Activated CD4-positive, alpha-beta memory T cell treated with anti-CD3 and anti-CD28 coated beads for 36 hours (primary cell): ENCODE measurements at places on chromosomes 3 and 15. TPM values are rescaled to one million over a fixed set of nuclear protein-coding genes. Genes with fewer than 3 reads are reported as not detected.

The GRAMD2A gene
- not detected for total RNA-seq

GRCh38 chr15:90497912-90498311, 31.8 kb upstream of the CRTC3 start:
- H3K27ac ChIP-seq = no peak overlapping the region
- H3K36me3 ChIP-seq = peaks cover 41% of the 10 kb centered on the region
- no peak overlapping the region for H3K4me3 ChIP-seq
- no peak for DNase-seq

The CHST14 gene
- total RNA-seq = 8.2 TPM

The HDC gene
- 0.55 TPM for total RNA-seq

The CCDC33 gene
- not detected for total RNA-seq

- no peaks in the 10 kb centered on the region for H3K36me3 ChIP-seq
- no peak for DNase-seq
- peaks cover 10% of the 10 kb centered on the region for H3K4me1 ChIP-seq
- peaks cover 14% of the 10 kb centered on the region for H3K27me3 ChIP-seq
Measured at GRCh38 chr3:93969997-93970396, 3.7 kb downstream of the PROS1 start.

DNA sequence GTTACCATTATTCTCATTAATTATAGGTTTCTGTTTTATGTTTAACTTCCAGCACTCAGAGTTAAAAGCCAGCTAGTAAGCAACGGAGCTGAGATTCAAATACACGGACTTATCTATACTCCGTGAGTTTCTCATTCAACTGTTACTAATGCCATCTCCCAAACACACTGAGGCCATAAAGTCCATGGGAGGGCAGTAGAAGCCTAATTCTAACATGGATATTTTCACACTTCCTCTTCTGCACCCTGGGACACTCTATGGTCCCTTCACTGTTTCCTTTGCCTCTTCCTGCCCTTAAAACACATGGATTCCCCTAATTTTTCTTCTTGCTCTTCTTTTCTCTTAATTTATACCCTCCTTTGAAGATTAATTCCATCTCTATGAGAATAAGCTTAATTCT, 245.0 kb downstream of the KLF13 start:
- H3K27me3 ChIP-seq = no peaks in the 10 kb centered on the region
- no peak overlapping the region for H3K27ac ChIP-seq

The FXR1 gene
- 165 TPM for total RNA-seq

GRCh38 chr3:127422663-127423375, 135.0 kb upstream of the PRR20G start:
- no peaks in the 10 kb centered on the region for H3K36me3 ChIP-seq
- H3K27ac ChIP-seq = no peak overlapping the region
- H3K27me3 ChIP-seq = peaks cover 23% of the 10 kb centered on the region
- no peak overlapping the region for H3K4me3 ChIP-seq
- H3K4me1 ChIP-seq = no peaks in the 10 kb centered on the region

- peaks cover 11% of the 10 kb centered on the region for H3K27me3 ChIP-seq
- no peaks in the 10 kb centered on the region for H3K36me3 ChIP-seq
- H3K4me3 ChIP-seq = no peak overlapping the region
- no peaks in the 10 kb centered on the region for H3K4me1 ChIP-seq
Measured at GRCh38 chr15:96312641-96313335, 17.7 kb upstream of the NR2F2 start.

DNA sequence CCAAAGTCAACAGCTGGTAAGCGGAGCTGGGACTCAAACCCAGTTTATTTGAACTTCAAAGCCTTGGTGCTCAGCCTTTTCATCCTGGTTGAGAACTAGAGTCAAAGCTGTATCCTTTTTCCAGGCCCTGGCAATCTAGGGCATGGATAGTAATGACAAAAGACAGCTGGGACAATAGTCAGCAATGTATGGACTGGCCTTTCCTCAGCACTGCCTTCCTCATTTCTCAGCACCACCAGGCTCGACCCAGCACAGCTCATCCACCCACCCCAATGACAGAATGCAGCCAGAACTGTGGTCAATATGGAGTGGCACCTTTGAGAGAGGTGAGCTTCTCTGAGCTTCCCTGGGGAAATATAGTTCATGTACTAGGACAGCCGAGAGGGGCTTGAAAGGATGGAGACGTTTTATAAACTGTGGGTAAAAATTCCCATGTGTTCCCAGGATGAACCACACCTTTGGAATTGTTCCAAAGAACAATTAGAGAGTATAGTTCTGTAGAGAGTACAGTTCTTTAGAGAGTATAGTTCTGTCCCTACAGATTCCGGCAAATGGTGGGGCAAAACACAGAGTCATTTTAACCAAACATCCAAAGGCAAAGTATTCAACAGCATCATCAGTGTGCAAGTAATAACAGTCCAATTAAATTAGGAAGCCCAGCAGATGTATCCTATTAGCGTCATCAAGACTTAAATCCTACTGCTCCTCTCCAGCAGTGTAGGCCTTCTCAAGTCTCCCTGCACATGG, 30.2 kb upstream of the IREB2 start:
- H3K4me1 ChIP-seq = no peaks in the 10 kb centered on the region
- peaks cover 4% of the 10 kb centered on the region for H3K27me3 ChIP-seq
- no peak overlapping the region for H3K27ac ChIP-seq
- no peaks in the 10 kb centered on the region for H3K36me3 ChIP-seq
- no peak for DNase-seq

DNA sequence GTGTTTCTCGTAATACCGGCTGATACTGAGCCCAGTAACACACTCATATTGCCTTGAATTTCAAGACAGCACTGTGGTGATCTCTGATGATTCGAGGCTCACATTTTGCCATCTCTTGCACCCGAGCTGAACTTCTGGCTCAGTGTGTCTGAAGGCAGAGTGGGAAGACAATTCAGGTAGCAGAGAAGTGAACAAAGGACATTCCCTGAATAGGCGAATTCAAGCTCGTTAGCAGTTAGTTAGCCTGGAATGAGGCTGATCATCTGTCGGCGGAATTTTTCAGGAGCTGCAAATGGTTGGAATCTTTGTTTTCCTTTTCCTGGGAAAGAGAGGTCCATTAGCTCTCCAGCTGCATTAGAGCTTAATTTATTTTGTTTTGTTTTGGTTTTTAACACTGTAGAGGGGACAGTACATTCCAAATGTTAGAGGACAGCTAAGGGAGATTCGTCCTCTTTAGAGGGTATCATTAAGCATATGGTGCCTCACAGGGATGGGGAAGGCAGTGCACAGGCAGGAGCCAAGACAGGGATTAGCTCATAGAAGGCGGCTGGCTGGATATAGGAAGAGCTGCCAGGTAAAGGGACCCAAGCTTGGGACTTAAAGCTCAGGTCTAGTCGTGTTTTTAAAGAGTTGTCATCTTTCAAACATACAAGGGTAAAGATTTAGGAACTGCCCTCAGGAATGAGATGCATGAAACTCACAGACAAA, 119.7 kb upstream of the DLG1 start:
- DNase-seq = no peak
- no peak overlapping the region for H3K4me3 ChIP-seq
- H3K27me3 ChIP-seq = peaks cover 7% of the 10 kb centered on the region
- H3K36me3 ChIP-seq = no peaks in the 10 kb centered on the region

The WDR48 gene
- 38.5 TPM for total RNA-seq

DNA sequence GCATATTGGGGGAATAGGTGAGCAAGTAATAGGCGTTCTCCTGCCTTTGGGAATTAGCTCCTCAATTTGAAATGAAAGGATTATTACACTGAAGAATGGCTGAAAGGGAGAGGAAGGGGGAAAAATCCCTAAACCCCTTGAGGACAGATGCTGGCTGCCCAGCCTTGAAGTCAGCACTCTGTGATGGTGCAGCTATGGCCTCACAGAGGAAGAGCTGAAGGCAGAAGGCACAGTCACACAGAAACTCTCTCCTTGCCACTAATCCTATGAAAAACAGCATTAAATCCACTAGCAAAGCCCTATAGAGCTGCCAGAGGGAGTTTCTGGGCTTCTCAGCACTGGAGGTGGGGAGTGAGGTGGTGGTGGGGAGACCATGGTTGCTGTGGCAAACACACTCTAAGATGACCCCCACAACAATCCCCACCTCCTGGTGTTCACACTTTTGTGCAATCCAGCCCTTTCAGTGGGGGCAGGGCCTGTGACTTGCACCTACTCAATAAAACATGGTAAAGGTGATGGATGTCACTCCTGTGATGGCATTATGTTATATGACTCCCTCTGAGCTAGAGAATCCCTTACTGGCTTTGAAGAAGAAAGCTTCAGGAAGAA, 101.2 kb downstream of the RFTN1 start:
- no peak overlapping the region for H3K4me3 ChIP-seq
- H3K27ac ChIP-seq = no peak overlapping the region
- H3K27me3 ChIP-seq = no peaks in the 10 kb centered on the region

GRCh38 chr3:48024401-48024800, 8.2 kb upstream of the MAP4 start:
- H3K4me3 ChIP-seq = no peak overlapping the region
- H3K4me1 ChIP-seq = peaks cover 18% of the 10 kb centered on the region
- peaks cover 3% of the 10 kb centered on the region for H3K36me3 ChIP-seq

DNA sequence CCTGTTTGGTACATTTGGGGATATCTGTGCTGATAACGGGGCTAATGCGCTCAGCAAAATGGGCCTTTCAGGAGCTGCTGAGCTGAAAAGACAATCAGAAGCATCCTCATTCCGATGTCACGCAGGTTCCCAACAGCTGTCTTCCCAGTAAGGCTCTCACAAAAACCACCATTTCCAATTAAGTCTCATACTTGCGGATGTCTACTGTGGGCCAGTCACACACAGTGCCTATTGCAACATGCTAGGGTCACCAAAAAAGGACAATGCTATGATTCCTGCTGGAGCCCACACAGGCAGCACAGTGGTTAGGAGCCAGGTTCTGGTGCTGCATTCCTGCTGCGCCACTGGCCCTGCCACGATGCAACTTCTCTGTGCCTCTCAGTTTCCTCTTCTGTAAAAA, 16.4 kb upstream of the LDHAL6B start:
- H3K4me3 ChIP-seq = no peak overlapping the region
- no peaks in the 10 kb centered on the region for H3K36me3 ChIP-seq
- no peaks in the 10 kb centered on the region for H3K4me1 ChIP-seq
- peaks cover 7% of the 10 kb centered on the region for H3K27me3 ChIP-seq

The ACP3 gene
- total RNA-seq = not detected

GRCh38 chr15:76217029-76217881, 94.0 kb downstream of the ETFA start:
- no peak overlapping the region for H3K27ac ChIP-seq
- no peak overlapping the region for H3K4me3 ChIP-seq
- no peaks in the 10 kb centered on the region for H3K4me1 ChIP-seq
- H3K27me3 ChIP-seq = no peaks in the 10 kb centered on the region
- H3K36me3 ChIP-seq = peaks cover 16% of the 10 kb centered on the region

DNA sequence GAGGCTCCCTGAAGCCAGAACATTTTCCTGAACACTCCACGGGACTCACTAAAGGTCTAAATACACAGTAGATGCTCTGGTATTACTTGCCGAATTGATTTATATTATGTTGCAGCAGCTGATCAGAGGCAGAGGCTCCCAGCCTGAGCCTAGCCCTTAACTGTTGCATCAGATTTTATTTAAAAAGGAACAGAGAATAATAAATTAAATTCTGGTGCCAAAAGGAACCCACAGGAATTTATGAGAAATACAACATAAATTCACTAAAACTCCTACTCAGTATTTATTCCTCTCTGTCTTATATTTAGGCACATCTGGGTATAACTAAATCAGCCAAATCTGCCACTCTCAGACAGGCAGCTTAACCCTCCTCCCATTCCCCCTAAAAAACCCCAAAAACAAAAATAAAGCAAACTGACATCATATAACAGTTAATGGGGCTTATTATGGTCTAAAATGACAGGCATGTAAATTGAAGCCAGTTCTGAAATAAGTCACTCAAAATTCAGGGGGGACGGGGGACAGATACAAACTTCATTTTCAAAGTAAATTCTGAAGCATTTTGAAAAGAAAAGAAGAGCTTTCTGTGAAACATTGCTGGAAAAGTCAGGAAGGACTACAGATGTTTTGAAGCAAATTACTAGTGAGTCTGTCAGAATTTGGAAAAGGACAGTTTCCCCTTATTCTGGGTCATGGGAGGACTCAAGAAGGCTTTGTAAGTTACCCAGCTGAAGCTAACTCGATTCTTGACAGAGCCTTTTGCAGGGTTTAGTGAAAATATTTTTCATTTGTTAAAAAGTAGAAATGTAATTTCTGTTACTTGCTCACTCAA, 53.8 kb upstream of the CORO2B start:
- H3K27ac ChIP-seq = no peak overlapping the region

- DNase-seq = no peak
- H3K36me3 ChIP-seq = no peaks in the 10 kb centered on the region
- H3K27ac ChIP-seq = no peak overlapping the region
- H3K27me3 ChIP-seq = peaks cover 6% of the 10 kb centered on the region
- no peak overlapping the region for H3K4me3 ChIP-seq
Measured at GRCh38 chr3:149625795-149626194, 32.0 kb downstream of the WWTR1 start.

The THUMPD3 gene
- total RNA-seq = 55.8 TPM

DNA sequence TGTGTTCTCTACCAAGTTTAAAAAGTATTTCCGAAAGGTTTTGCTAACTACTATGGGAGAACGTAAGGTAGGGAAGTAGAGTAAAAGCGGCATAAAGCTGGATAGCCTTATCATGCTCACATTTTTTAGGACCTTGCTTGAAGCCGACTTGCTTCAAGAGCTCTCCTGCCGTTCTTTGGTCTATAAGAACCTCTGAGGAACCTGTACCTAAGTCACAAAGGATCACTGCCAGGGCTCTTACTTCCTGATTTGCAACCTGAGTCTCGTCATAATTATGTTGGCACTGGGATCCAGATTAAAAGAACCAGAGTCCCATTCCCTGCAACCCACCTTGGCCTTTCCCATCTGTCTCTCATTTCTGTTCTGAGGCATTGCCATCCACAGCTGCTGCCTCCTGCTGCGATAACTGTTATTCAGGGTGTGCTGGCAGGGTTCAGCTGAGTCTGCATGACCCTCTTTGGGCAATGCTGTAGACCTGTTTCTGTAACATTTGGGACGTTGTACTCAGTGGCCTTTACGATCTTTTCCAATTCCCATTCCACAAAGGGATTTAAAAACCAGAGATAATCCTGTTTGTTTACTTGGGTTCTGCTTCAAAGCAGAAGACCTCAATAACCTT, 131.0 kb upstream of the UMPS start:
- no peaks in the 10 kb centered on the region for H3K27me3 ChIP-seq
- no peaks in the 10 kb centered on the region for H3K36me3 ChIP-seq
- no peak for DNase-seq
- H3K4me3 ChIP-seq = no peak overlapping the region
- no peaks in the 10 kb centered on the region for H3K4me1 ChIP-seq
- no peak overlapping the region for H3K27ac ChIP-seq

DNA sequence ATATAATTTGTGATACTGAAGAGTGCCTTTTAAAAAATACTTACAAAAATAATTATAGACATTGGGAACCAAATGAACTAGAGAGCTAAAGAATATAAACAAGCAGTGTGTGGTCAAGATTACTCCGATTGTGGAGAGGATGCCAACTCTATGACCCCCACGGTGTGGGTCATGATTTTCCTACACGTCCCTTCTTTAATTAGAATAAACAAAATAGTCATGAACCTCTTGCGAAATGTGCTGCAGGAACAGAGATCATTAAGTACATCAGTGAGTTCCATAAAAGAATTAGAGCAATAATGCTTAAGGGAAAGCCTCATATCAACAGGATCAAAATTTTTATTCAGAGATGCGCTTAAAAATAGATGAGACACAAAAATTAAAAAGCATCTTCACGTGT, 476.6 kb upstream of the ROBO1 start:
- no peaks in the 10 kb centered on the region for H3K4me1 ChIP-seq
- H3K4me3 ChIP-seq = no peak overlapping the region
- no peaks in the 10 kb centered on the region for H3K36me3 ChIP-seq
- no peak overlapping the region for H3K27ac ChIP-seq
- no peaks in the 10 kb centered on the region for H3K27me3 ChIP-seq

GRCh38 chr3:188807006-188807405, 364.8 kb upstream of the TPRG1 start:
- H3K4me1 ChIP-seq = no peaks in the 10 kb centered on the region
- no peak overlapping the region for H3K4me3 ChIP-seq
- H3K27ac ChIP-seq = no peak overlapping the region
- H3K36me3 ChIP-seq = peaks cover 22% of the 10 kb centered on the region
- no peaks in the 10 kb centered on the region for H3K27me3 ChIP-seq

The PIF1 gene
- total RNA-seq = 30.2 TPM

The COL7A1 gene
- 1.1 TPM for total RNA-seq
